Thoracic aorta (tissue), 2 donors: ENCODE measurements at places on chromosomes 5 and 9. TPM values are rescaled to one million over a fixed set of nuclear protein-coding genes. Genes with fewer than 3 reads are reported as not detected.

The ADRA1B gene
- total RNA-seq = 53.3 TPM

- DNase-seq = no peak
These were observed 189.5 kb downstream of the ACTL7B start for GRCh38 chr9:108666240-108666784.

GRCh38 chr9:70635790-70636189 lies 221.3 kb upstream of the KLF9 start:
- DNase-seq = no peak

DNA sequence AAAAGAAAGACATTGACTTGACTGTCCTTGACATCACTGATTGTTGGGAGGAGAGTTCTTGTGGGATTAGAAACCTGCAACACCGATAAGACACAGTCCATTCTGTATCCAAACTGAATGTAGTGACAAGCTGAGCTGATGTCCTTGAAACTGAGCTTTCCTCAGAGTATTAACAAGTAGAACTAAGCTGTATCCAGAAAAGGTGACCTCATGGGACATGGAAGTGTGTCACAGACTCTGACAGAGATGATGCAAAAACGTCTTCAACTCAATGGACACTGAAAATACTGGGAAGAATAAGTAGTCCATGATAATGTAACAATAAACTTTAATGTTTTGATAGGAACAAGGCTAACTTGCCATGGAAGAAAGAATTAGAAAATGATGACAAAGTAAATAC lies 690.1 kb downstream of the CDH18 start:
- no peak for DNase-seq

- no peak for DNase-seq
These were observed 9.9 kb downstream of the SRP19 start for GRCh38 chr5:112870966-112871365.

GRCh38 chr9:134885001-134885678 lies 4.5 kb downstream of the FCN2 start:
- no peak for DNase-seq

DNA sequence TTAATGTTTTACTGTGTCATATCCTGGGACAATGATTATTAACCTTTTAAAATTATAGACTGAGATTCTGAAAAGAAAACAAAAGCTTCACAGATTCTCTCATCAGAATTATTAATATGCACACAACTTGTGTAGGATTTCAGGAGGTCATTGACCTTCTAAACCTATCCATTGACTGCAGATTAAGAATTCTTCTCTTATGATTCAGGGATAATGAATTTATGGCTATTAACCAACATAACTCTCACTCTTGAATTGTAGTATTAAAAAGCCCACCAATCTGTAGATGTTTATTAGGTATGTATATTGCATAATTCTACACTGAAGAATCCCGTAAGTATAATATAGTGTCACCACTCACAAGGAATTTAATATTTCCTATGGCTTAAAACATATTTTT lies 179.8 kb downstream of the PBX3 start:
- DNase-seq = no peak

- no peak for DNase-seq
These were observed 150.8 kb downstream of the ROR2 start for GRCh38 chr9:91799113-91799744.

GRCh38 chr9:16119261-16120230 lies 566.7 kb downstream of the CCDC171 start:
- DNase-seq = no peak
